Dermis blood vessel endothelial cell (primary cell): ENCODE measurements at places on chromosomes 2 and 18. TPM values are rescaled to one million over a fixed set of nuclear protein-coding genes. Genes with fewer than 3 reads are reported as not detected.

The FAM98A gene
- 74.4 and 102 TPM in 2 replicates for total RNA-seq

The NYAP2 gene
- not detected in 2 replicates for total RNA-seq

DNA sequence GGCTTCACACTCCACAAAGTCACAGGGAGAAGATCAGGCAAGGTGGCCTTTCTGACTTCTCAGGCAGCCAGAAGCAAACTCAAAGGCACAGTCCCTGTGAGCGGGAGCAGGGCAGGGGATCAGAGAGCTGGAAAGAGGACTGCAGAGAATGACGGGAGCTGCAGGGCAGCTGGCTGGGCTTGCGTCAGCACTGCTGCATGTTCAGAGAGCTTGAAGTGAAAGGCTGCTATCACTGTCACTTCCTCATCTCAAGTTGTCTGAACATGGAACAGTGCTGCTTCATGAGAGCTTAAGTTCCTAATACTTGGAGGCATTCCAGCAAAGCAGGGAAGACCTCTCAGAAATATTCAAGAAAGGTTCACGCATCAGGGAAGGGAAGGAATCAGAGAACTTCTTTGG, 20.4 kb downstream of the TGFBRAP1 start:
- no peak for DNase-seq

DNA sequence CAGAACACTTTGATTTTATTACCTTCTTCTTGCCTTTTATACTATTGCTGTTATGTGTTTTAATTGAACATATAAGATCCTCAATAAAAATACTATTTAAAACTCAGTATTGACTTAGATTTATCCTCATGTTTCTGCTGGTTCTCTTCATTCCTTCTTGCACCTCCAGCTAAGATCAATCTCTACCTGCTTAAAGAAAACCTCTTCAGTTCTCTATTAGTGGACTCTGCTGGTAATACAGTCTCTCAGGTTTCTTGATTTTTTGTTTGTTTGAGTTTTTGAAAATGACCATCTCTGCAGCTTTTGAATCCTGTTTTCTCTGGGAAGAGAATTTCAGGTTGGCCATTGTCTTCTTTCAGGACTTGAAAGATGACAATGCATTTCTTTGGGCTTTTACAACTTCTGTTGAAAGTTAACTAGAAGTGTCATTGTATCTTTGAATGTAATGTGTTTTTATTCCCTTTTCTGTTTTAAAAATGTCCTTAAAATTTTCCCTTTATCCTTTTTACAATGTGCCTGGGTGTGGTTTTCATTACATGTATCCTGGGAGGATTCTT, 29.8 kb upstream of the TMEM131 start:
- no peak for DNase-seq

- DNase-seq, result no peak
Observed at GRCh38 chr2:198913394-198914152, 544.2 kb downstream of the SATB2 start.

The SLC14A1 gene
- not detected in 2 replicates for total RNA-seq

The TDRD15 gene
- not detected in 2 replicates for total RNA-seq
